ENCODE measurements at places on chromosomes 4 and X.
A peak's percentile ranks its signal among the peaks of the same experiment; 100 is the strongest.

- peak; percentile 73 for DNase-seq
These were observed 828 bp downstream of the MCUB start for GRCh38 chr4:109560687-109561461.

DNA sequence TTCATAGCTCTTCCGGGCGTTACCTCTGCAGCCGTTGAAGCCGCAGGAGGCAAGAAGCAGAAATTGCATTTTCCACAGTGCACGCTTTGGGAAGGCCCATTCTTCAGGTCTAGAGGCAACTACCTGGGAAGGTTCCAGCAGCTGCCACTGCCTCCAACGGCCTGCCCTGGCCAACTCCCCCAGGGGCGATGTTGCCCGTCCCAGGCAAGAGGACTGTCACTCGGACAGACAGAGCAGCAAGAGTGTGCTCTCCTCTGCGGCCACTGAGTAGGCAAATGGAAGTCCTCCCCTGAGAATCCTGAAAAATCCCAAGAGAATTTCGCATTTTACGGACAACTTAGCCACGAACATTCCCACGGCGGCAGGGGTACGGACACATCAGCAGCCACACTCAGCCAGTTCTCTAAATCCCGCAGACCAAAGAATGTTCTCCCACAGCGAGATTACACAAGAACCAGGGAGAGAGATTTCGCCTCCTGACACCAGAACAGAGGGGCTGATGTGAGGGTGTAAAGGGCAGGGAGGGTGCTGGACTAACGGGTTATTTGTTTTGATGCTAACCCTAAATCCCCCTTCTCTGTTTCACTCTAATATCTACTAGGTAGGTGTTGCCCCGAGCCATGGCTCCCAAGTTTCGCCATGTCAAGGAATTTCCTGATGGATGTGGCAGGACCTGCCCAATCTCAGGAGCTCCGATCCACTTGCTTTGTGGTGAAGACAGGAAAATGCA lies 63.8 kb downstream of the SEPSECS start:
- no peak for DNase-seq

- peak; percentile 60 for DNase-seq
These were observed 50.0 kb downstream of the TMA16 start for GRCh38 chr4:163544407-163545038.

DNA sequence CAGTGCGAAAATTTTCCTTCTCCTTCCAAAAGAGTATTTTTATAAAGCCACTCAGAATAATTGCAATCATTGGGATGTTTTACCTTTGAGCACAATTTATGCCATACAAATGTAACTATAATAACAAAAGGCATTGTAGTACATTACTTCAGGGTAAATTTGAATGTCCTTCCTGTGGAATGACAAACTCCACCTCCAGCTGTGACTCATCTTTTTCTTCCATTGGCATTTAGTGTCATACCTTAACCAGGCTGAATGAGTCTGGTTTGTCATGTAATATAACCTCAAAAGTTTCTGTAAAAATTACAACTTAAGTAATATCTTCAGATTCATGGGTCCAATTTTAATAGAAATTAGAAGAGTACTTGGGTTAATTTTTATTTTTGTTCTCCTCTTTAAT lies 93.3 kb downstream of the TMEM47 start:
- DNase-seq = no peak

GRCh38 chr4:110134269-110134869 lies 64.0 kb downstream of the ELOVL6 start:
- DNase-seq = no peak

- no peak for DNase-seq
These were observed 28.6 kb upstream of the MXD4 start for GRCh38 chr4:2290488-2290887.

- no peak for DNase-seq
These were observed 15.6 kb downstream of the ALPK1 start for GRCh38 chr4:112312610-112313239.

DNA sequence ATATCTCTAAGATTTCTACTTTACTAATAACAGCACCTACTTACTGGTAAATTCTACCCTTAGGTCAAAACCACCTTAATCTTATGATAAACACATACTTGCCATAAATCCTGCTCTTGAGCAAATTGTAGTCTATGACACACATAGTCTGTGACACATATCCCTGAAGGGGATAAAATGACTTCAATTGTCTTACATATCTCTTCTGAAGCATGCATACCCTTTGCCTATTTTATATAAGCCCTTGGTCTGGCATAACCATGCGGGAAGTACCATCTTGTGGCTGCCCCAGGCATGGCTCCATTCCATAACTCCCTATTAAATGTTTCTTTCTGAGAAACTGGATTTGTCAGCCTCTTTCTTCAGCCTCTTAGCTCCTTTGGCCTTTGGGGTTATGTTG lies 248.9 kb downstream of the SLC7A11 start:
- no peak for DNase-seq

DNA sequence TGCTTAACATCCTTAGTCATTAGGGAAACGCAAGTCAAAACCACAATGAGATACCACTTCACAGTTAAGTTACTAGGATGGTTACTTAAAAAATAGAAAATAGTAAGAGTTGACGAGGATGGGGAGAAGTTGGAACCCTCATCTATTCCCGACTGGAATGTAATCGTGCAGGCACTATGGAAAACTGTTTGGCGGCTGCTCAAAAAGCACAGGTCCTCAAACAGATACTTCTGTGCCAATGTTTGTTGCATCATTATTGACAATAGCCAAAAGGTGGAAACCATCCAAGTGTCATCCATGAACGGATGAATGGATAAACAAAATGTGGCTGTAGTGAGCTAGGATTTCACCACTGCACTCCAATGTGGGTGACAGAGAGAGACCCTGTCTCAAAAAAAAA lies 11.7 kb downstream of the CTAG1B start:
- no peak for DNase-seq

- DNase-seq = no peak
These were observed 33.9 kb downstream of the MTM1 start for GRCh38 chrX:150602296-150602695.

GRCh38 chr4:173386751-173387150 lies 12.2 kb downstream of the SCRG1 start:
- no peak for DNase-seq

DNA sequence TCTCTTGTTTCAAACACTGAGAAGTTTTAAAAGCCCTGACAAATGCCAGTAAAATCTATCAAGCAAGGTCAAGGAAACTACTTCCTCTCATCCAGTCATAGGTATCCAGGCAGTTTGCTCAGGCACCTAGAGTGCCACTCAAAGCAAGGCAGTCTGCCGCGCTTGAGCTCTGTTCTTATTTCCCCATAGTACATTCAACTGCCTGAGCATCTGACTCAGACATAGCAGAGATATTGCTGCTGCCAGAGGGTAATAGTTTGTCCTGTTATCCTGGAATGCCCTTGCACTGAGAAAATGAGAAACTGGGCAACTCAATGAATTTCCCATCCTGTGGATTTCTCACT lies 16.1 kb upstream of the ATP8A1 start:
- no peak for DNase-seq

DNA sequence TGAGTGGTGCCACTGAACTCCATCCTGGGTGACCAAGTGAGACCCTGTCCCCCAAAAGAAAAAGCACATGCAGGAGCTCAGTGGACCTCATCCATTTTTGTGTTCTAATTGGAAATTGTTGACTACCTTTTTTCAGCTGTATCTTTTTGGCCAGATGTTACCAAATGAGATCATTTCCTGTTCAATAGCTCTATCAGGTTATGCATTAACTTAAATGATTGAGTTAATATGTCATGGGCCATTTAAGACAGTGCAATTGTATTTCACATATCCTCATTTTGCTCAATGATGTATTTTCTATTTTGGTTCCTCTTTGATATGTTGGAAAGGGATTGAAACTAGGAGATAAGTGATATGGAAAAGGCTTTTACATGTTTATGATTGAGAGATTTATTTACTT lies 26.2 kb upstream of the RHOH start:
- DNase-seq = no peak

DNA sequence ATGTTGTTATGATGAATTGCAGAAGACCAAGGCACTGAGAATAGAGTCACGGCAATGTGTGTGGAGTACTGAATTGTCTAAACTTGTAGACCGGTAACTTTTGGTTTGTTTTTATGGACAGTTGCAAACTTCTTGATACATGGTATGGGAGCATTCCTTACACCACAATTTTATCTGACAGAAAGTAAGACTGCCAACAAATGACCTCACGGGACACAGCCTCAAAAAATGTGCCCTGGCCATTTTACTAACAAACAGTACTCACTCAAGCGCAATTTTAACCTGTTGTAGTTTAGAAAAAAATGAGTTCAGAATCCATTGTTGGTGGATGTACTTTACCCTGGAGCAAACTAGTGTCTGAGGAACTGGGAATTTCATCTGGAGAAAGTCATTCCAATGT lies 321.2 kb downstream of the CAMK2D start:
- no peak for DNase-seq

Data from CD4-positive, alpha-beta T cell treated with Interleukin-17A for 1 hour (primary cell).